ENCODE measurements at places on chromosomes 7 and 10. TPM values are rescaled to one million over a fixed set of nuclear protein-coding genes. Genes with fewer than 3 reads are reported as not detected.

DNA sequence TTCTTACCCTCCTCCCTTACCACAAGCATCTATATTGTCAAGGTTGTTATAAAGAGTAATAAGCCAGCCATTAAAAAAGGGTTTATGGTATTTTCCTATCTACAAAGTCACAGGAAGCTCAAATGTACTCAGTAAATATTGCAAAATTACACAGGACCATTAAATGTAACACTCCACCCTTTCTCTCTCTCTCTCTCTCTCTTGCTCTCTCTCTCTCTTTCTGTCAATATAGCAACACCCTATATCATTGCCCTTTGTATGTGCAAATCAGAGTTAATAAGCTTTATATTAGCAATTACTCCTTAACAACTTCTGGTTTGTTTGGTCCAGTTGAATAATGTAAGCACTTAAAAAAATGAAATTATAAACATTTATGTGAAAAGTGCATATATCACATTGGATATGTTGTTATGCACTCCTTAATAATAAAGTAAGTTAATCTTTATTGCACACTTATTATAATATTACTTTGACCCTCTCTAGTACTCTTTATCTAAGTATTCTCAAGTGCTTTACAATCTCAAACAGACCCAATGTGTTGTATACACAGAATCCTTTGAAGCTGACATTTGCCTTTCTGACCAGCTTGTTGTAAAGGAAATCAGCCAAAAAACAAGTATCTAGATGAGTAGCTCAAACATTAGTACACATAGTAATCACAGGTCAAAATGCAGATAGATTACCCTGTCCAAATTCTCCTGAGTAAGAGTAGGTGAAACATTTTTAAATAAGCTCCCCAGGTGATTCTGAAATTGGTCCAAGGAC lies 93.2 kb downstream of the CFTR start:
- DNase-seq, result peak; percentile 30

GRCh38 chr7:28695300-28696295 lies 262.5 kb downstream of the TRIL start:
- DNase-seq, result no peak

GRCh38 chr10:42954766-42955492 lies 121.9 kb upstream of the RET start:
- peak; percentile 16 for DNase-seq

DNA sequence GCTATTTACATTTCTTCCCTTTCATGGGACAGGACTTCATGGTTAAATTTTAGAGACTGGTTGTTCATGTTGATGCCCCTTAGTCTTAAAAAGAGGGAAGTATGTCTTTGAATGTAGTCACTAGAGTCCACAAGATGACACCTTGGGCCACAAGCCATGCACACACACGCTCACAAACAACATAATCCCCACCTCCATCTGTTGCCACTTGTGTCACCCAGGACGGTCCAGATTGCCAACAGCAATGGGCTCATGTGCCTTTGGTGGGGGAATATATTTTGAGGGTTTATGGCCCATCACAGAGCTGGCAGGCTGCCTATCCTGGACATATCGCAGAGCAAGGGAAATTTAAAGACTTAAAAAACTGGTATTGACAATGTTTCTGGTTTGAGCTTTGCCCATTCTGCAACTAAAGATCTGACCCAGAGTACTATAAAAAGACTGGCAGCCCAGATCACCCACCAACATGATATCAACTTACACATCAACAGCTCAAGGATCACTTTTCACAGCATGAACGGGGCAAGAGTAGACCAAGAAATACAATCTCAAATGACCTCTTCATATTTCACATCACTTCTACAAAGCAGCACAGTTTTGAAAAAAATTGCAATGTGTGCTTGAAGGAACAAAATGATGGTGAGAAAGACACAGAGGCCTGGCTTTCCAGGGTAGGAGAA lies 50.5 kb downstream of the STRA8 start:
- no peak for DNase-seq

GRCh38 chr10:78808736-78809367 lies 259.9 kb upstream of the ZMIZ1 start:
- DNase-seq, result no peak

- no peak for DNase-seq
These were observed 582.6 kb downstream of the CALN1 start for GRCh38 chr7:71829515-71829914.

DNA sequence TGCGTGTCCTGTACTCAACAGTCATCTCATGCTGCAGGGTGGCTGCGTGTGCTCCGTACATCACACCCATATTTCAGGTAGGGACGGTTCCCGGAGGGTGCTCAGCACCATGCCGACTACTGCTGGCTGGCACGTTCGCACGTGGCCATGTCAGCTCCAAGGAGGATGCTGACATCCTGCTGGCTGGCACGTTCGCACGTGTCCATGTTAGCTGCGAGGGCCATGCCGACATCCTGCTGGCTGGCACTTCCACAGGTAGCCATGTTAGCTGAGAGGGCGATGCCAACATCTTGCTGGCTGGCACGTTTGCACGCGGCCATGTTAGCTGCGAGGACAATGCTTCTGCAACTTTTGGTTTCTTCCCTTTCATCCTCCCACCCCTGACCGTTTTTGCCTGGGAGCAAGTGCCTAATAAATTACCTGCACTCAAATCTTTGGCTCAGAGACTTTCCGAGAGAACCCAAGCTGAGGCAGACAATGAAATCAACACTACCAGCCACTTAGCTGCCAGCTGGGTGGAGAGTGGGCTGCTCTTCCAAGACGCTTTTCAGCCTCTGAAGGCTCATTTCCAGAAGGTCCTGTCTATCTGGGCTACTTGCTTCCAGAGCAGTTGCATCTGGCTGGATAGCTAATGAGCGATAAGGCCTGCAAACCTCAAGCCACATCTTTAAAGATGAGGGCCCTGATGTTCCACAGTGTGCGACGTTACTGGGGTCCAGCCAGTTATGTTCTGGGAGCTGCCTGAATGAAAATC lies 104.6 kb downstream of the WDR37 start:
- no peak for DNase-seq

Gene LLCFC1
- not detected for polyA plus RNA-seq

Gene TUBAL3
- 0.19 TPM for polyA plus RNA-seq

Gene FOXI2
- polyA plus RNA-seq, result 0.06 TPM

Gene TMED4
- 36.1 TPM for polyA plus RNA-seq
